ENCODE measurements at places on chromosomes 7 and 10.
A peak's percentile ranks its signal among the peaks of the same experiment; 100 is the strongest.

- DNase-seq = no peak
Observed at GRCh38 chr7:87220734-87221215, 1.2 kb upstream of the TMEM243 start.

- no peak for DNase-seq
Observed at GRCh38 chr7:31145339-31145738, 93.2 kb downstream of the ADCYAP1R1 start.

DNA sequence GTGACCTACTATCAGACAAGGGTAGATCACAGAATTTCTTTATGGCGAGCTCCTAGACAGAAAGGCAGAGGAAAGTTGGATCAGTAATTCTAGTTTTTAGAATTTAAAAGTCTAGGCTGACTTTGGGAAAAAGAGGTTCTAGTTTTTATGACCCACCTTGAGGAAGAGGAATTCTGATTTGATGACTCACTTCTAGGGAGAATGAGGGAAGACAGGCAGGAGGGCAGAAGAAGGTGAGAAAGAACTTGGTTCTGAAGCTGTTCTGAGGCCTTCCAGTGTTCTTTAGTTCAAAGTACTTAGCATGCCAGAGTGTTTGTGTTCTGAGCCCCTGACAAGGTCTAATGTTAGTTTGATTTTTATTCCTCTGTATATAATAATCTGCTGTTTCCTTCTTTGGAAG is 97.2 kb downstream of the PODXL start:
- DNase-seq = no peak

DNA sequence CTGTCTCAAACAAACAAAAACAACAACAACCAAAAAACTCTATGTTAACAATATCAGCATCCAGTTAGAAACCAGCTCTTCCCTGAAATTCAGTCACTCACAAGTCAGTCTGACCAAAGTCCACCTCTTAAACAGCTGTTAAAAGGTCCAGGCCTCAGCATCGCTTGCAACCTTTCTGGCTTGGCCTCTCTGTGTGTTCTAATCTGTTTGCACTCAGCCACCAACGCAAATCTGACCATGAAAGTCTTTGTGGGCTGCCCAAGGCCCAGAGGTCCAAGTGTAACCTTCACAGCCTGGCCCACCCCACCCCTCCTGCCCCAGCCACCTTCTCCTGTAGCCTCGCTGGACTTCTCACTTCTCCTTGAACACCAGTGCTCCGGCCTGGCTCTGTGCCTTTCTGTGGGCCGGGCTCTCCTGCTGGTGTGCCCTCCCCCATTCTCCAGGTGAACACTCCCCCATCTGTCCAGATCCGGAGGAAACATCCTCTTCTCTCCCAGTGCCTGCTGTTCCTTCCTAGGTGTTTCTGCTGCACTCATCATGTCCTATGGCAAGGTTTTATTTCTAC is 72.2 kb upstream of the EFCAB10 start:
- no peak for DNase-seq

GRCh38 chr10:1204434-1205326 is 148.5 kb downstream of the WDR37 start:
- no peak for DNase-seq

DNA sequence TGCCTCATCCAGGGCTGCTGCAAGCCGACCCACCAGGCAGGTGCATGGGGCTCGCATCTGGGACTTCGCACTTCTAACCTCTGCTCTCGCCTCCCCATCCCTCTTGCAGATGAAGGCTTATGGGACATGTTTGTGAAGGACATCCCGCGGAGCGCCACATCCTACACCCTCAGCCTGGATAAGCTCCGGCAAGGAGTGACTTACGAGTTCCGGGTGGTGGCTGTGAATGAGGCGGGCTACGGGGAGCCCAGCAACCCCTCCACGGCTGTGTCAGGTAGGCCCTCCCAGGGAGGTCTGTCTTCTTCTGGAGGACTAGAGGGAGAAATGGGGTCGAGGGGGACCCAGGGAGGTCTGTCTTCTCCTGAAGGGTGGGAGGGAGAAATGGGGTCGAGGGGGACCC is 448.9 kb upstream of the FOXK1 start:
- DNase-seq = no peak

DNA sequence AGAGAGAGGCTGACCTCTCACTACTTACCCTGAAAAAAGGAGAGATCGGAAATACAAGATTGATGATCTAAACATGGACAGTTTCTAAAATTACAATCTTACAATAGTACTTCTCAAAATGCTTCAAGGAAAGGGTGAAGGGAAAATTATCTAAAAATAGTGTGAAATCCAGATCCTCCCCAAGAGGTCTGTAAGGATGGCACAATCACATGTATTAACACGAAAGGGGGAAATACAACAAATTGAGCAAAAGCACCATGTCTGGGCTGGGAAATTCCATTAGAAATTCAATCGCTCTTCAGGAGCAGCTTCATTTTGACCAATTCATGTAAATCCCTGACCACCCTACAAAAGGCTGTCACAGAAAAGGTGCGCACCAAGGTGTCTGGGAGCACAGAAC is 67.0 kb downstream of the PKD1L1 start:
- DNase-seq = no peak

GRCh38 chr7:137434946-137435345 is 91.4 kb upstream of the PTN start:
- no peak for DNase-seq

- no peak for DNase-seq
Observed at GRCh38 chr7:136247211-136247610, 270.1 kb upstream of the MTPN start.

GRCh38 chr10:103793429-103793828 is 61.9 kb downstream of the SH3PXD2A start:
- DNase-seq = no peak

- DNase-seq = no peak
Observed at GRCh38 chr10:102324061-102324460, 71.4 kb upstream of the NFKB2 start.

- DNase-seq = no peak
Observed at GRCh38 chr10:119393019-119393418, 149.5 kb downstream of the RGS10 start.

GRCh38 chr10:32402499-32402898 is 43.4 kb upstream of the CCDC7 start:
- no peak for DNase-seq

DNA sequence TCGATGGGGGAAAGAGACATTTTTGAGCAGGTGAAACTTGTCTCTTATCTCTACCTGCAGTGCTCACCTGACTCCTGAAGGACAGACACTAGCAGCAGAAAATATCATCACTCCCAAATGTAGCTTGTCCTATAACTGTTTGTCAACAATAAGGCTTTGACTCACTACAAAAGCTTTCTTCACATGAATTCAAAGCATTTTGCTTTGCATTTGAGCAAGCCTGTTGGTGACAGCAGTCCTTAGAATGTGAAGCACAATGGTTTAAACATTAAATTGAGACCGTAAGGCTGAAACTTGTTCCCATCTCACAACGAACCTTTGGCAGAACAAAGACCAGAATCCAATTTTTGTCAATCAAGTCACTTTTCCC is 30.6 kb upstream of the ZNRF2 start:
- DNase-seq = no peak

GRCh38 chr7:47380325-47381133 is 201.4 kb downstream of the TNS3 start:
- no peak for DNase-seq

GRCh38 chr7:2405601-2406345 is 2.4 kb downstream of the CHST12 start:
- peak; percentile 88 for DNase-seq

DNA sequence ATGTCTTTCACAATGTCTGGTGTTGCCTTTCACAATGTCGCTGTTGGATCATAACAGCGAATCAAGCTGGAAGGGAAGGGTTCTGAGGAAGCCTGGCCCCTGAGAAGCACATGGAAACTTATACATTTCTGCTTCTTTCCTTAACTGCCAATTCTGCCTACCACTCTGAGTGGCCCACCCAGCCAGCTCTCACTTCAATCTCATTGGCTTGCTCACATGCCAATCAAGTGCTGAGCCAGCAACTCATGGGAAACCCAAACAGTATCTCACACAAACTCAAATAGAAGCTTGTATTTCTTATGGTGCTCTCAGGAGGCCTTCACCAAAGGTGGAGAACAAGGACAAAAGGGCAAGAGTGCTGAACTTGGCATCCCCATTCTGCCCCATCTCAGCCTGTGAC is 117.4 kb upstream of the GPR26 start:
- DNase-seq = no peak

DNA sequence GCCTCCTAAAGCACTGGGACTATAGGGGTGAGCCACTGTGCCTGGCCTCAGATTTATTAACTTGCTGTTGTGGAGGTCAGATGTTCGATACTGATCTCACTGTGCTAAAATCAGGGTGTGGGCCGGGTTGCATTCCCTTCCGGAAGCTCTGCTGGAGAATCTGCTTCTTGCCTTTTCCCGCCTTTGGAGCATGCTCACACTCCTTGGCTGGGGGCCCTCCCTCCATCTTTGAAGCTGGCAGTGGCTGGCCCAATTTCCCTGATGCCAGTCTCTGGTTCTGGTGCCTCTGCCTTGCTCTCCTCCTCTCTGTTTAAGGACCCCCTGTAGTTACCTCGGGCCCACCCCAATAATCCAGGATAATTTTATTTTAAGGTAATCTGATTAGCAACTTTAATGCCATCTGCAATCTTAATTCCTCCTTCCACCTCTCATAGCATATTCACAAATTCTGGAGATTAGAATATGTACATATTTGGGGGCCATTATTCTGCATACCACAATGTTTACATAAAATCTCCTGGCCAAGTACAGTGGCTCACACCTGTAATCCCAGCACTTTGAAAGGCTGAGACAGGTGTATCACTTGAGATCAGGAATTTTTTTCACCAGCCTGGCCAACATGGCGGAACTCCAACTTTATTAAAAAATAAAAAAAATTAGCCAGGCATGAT is 7.9 kb upstream of the PITRM1 start:
- no peak for DNase-seq

DNA sequence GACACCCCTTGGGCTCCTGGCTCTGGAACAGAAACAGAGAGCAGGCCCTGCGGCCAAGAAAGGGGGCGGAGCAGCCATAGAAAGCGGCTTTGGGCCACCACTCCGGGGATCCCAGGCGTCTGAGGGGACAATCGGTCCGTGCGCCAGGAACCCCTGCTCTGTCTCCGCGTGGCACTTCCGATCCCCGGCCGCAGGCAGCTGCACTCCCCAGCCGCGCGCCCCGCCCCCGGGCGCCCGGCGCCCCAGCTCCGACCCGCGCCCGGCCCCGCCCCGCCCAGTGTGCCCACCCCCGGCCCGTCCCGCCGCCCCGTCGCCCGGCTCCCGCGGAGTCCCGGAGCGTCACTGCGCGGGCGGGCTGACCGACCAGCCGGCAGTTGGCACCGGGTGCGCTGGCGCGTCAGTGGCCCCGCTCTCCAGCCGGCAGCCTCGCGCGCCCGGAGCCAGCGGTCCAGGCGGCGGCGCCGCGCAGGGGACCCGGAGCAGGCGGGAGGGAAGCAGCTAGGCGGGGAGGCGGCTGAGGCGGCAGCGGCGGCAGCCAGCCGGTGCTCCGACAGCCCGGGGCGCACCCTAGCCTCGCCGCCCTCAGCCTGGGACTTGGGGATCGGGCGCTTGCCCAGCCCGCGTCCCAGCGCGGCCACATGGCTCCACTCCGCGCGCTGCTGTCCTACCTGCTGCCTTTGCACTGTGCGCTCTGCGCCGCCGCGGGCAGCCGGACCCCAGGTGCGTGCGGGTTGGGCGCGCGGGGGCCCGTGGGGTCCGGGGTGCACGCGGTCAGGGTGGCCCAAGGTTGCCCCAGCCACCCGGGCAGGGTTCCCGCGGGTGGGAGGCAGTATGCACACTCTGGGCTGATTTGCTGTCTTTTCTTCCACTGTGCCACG is at the start of gene ADAMTS14:
ADAMTS14 (plus strand) TSS at position 342 of the 878 bp plus-strand sequence; CDS start at position 639, 297 bp downstream.
- DNase-seq = no peak

DNA sequence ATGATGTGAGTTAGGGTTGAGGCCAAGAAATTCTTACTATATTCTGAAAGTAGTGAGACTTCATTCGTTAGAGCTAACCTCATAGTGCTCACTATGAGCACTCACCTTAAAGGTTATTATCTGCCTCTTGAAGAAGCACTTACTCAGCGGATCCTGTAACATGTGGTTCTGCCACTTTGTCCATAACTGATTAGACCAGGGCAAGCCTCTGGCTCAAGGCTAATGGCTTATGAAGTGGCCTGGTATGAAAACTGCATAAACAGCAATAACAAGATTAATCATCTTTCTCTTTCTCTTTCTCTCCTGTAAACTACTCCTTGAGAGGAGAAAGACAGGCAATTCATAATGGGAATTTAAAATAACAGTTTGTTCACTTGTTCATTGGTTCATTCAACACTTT is 82.8 kb downstream of the MAPK8 start:
- no peak for DNase-seq

DNA sequence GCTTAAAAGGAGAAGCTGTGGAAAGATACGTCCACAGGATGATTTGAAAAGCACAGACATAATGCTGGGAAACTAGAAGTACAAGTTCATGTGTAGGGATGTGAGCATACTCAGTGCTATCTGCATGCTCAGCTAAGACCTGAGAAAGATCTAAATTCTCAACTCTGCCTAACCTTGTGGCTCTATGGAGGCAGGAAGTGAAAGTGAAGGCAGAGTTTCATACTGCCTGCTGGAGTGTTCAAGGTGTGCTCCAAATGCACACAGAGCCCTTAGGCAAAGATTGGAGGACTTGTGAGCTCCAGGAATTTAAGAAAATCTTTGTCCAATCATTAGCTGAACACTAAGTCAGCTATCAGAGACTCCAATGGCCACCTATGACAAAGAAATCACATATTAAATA is 190.9 kb downstream of the RNLS start:
- peak; percentile 60 for DNase-seq

DNA sequence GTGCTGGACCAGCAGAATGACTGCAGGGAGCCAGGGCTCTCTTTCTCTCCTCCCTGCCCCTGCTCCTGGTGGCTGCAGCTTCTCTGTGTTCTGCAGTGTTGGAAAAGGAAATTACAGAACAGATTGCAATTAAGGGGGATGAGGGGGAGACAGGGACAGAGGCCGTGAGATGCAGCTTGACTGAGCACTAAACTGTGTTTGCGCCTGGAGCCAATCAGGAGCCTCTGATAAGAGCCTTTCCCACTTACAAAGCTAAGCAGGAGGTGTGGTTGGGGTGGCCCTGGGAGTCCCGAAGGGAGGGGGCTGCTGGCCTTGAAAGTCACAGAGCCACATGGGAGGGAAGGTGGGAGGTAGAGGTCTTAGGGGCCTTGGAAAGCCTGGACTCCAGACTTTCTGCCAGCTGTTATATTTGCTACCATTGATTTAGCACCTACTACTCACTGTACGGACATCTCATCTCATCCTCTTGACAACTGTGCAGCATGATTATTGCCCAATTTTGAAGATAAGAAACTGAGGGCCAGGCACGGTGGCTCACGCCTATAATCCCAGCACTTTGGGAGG is 26.7 kb downstream of the TRIM8 start:
- no peak for DNase-seq
